ENCODE measurements at places on chromosomes 1 and 21.

DNA sequence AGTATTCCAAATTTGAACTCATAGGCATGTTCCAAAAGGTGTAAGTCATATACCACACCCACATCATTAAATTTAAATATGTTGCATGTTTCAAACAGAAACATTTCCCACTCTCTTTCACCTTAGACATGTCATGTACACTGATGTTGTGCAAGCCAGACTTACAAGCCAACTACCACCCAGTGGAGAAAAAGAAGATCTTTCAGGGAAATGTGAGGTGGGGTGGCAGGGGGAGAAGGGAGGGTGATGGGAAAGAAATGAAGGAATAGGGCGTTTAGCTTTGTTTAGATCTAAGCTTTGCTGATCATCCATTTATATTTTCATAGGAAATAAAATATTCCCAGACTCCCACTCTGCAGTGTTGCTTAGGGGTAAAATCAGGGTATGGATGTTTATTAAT is 1.6 kb downstream of the NEGR1 start:
- DNase-seq = no peak

DNA sequence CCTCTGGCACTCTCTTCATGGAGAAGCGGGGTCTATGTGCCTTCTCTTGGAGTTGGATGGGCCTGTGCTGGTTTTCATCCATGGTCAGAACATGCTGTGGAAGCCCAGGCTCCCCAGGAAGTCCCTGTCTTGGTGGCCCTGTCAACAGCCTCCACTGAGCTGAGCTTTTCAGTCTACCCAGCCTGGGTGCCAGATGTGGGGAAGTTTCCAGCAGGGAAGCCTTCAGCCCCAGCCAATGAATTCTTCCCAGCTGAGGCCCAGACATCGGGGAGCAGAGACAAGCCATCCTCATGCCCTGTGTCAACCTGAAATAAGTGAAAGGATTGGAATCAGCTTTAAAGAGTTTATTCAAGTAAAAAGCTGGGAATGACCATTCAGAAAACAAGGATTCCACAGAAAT is 75.1 kb upstream of the PGBD5 start:
- no peak for DNase-seq

DNA sequence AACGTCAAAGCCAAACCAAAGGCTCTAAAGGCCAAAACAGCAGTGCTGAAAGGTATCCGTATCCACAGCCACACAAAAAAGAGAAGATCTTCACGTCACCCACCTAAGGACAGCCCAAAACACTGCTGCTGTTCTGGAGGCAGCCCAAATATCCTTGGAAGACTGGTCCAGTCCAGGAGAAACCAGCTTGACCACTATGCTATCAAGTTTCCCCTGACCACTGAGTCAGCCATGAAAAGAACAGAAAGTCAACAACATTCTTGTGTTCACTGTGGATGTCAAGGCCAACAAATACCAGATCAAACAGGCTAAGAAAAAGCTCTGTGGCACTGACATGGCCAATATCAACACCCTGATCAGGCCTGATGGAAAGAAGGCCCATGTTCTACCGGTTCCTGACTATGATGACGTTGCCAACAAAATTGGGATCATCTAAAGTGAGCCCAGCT is 32.1 kb downstream of the ARID4B start:
- DNase-seq = no peak

GRCh38 chr1:6389971-6390370 is 3.6 kb downstream of the ACOT7 start:
- DNase-seq = no peak

GRCh38 chr1:84973498-84974334 is 23.2 kb downstream of the MCOLN2 start:
- no peak for DNase-seq

- no peak for DNase-seq
Observed at GRCh38 chr1:111535256-111536191, 32.1 kb upstream of the ADORA3 start.

DNA sequence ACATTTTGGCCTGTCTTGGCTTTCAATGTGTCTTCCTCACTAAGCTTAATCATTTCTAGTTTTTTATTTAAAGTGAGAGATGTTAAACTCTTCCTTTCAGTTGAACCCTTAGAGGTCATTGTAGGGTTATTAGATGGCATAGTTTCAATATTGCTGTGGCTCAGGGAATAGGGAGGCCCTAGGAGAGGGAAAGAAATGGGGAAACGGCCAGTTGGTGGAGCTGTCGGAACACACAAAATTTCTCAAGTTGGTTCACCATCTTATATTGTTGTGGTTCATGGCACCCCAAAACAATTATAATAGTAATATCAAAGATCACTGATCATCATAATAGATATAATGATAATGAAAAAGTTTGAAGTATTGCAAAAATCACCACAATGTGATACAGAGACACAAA is 31.4 kb upstream of the KAZN start:
- DNase-seq = no peak

- DNase-seq = no peak
Observed at GRCh38 chr1:167107456-167107855, 13.6 kb downstream of the STYXL2 start.

GRCh38 chr21:39153373-39153772 is 29.9 kb downstream of the PSMG1 start:
- DNase-seq = no peak

DNA sequence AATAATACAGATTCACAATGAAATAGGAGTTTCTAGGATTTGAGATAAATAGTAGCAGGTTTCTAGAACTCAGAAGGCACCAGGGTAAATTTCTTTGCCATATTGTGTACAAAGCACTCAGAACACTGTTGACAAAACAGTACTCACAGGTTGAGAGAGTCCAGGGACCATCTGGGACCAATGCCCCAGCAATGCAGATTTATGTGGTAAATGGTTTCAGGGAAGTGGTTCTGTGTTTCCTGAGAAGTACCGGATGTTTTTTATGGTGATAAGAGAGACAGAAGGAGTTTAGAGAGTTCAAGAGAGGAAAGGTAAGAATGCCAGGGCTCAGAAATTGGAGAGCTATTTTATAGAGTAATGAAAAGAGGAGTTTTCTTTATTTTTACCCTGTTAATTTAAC is 29.6 kb upstream of the DIPK1A start:
- no peak for DNase-seq

- no peak for DNase-seq
Observed at GRCh38 chr1:160911925-160912324, 26.9 kb upstream of the ITLN1 start.

- peak; percentile 45 for DNase-seq
Observed at GRCh38 chr1:150364231-150365003, 470 bp downstream of the RPRD2 start.

- no peak for DNase-seq
Observed at GRCh38 chr1:244049162-244050013, 1.7 kb upstream of the ZBTB18 start.

DNA sequence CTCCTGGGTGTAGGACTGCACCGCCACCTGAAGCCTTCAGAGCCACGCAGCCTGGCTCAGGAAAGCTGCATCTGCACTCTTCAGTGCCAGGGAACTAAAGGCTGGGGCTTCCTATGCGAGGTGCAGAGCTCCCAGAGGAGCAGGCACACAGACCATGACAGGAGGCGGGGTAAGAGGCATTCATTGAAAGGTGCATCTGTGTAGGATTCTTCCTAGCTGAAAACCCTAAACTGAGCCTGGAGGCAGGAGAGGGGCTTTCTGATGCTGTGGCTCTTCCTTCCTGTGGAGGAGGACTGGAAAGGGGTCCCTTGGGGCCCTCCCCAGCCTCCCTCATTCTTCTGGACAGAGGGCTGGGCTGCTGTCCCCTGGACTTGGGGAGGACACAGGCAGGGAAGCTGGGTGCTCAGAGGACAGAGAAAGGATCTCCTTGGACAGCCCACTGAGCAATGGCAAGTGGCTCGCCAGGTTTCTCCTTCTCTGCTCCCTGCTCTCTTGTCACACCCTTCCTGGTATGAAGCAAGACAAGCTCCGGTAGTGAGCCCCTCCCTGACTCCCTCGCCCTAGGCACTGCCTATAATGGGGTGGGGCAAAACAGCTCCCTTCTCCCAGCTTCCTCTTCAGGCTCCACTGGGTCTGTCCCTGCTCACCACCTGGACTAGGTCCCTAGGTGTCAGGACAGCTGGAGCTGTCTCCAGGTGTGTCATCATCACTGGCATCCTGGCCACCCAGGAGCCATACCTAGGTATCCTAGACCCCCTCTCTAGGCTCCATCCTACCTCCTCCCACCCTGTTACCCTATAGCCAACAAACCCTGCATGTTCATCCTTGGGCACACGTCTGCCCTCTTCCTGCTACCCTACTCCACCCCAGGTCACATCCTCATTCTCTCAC is 20.0 kb downstream of the S100A6 start:
- no peak for DNase-seq
